ENCODE measurements at places on chromosomes 7 and 10.

DNA sequence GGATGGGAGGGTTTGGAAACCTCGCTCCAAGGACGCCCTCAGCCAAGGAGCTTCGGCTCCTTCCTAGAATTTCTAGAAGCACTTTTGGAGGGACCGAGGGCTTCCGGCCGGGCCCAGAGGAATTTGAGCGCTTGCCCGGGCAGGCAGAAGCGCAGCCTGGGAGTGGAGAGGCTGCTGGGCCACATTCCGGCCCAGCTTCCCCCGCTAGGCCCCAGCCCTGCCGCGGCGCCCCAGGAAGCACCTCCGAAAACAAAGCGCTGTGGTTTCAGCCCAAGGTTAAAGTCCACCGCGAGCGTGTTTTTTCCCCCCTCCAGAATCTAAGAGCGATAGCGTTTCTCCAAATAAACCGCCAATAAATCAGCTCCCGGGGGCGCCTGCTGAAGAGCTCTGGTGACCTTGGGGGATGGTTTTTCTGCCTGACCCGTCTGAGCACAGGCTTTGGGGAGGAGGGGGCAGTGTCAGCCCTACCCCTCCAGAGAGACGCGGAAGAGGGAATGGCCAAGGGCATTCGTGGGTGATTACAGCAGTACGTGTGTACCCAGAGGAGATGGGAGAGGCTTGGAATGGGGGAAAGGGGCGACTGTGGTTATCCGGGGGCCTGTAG, 5.7 kb upstream of the TNRC18 start:
- DNase-seq, result no peak

- DNase-seq, result no peak
These were observed 56.4 kb upstream of the MRLN start for GRCh38 chr10:59809644-59809974.

DNA sequence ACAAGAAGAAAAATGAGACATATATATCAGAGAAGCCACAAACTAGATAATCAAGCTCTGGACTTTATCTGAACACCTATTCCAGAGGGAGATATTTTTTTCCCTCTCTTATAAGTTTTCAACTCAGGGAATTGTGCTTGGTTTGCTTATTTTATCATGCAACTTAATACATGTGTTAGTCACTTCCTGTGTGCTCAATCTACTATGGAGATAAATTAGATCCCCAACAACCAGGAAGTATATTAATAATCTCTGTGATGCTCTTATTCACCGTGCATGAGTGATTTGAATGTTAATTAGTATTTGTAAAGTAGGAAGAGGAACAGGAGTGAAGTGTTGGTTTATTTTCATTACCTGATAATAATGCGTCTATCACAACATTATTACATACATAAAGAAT, 38.8 kb upstream of the ZNF365 start:
- no peak for DNase-seq

DNA sequence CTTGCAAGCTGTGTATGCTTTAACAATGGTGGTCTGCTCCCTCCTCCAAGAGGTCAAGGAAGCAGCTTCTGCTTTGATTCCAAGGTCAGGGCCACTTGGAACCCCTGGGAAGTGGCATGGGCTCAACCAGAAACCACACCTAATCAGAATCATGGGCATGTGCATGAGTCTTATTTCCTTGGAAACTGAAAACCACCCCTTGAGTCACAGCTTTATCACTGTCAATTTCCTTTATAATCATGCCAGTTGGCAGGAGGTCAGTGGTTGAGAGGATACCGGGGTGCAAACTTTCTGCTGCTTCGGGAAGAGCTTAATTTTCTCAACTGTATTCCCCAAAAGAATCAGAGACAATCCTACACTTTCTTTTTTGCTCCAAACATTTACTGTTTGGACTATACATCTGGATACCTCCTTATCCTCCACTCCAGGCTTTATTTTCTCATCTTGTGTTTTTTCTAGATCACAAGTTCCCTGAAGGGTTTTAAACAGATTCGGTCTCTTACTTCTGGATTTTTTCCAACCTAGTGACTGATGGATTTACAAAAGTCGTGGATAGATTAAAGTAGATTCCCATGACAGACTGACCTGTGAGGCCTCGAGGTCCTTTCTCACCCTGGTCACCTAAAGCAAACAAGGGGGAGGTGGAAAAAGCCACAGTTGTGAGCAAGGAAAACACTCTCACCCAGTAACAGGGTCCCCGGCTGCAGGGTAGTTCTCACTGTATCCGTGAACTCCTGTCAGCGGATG, 36.0 kb downstream of the COL17A1 start:
- DNase-seq, result no peak

GRCh38 chr7:158588085-158588877, 658 bp upstream of the PTPRN2 start:
- no peak for DNase-seq

DNA sequence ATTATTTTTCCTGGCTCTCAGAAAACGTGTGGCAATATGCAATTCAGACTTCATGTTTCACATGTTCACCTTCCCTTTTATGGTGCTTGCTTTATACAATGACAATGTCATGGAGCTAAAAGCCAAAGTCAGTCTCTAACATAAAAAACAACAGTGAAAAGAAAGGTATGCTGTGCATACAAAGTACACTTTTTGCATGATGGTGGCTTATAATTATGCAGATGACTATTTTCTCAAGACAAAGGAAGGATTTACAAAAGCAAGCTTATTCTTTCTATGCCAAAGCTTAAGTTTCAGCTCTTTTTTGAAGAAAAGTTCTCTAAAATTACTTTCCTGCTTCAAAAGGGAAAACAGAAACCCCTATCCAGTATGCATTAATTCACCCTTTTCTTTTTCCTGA, 15.6 kb downstream of the ERCC6 start:
- no peak for DNase-seq

- no peak for DNase-seq
These were observed 141.5 kb upstream of the DKK1 start for GRCh38 chr10:52172581-52172980.
